ENCODE measurements at places on chromosomes 3 and 15.

- DNase-seq, result no peak
Observed at GRCh38 chr3:186966406-186966805, 36.1 kb downstream of the ST6GAL1 start.

DNA sequence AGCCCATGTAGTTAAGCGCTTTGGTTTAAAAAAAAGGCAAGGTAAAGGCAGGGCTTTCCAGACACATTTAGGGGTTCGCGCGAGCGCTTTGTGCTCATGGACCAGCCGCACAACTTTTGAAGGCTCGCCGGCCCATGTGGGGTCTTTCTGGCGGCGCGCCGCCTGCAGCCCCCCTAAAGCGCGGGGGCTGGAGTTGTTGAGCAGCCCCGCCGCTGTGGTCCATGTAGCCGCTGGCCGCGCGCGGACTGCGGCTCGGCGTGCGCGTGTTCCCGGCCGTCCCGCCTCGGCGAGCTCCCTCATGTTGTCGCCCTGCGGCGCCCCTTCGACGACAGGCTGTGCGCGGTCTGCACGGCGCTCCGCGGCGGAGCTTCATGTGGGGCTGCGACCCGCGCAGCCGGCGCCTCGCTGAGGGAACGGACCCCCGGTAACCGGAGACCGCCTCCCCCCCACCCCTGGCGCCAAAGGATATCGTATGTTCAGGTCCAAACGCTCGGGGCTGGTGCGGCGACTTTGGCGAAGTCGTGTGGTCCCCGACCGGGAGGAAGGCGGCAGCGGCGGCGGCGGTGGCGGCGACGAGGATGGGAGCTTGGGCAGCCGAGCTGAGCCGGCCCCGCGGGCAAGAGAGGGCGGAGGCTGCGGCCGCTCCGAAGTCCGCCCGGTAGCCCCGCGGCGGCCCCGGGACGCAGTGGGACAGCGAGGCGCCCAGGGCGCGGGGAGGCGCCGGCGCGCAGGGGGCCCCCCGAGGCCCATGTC lies 927 bp downstream of the SMAD6 start:
- DNase-seq, result no peak

GRCh38 chr3:197012540-197012883 lies 17.1 kb downstream of the MELTF start:
- no peak for DNase-seq

DNA sequence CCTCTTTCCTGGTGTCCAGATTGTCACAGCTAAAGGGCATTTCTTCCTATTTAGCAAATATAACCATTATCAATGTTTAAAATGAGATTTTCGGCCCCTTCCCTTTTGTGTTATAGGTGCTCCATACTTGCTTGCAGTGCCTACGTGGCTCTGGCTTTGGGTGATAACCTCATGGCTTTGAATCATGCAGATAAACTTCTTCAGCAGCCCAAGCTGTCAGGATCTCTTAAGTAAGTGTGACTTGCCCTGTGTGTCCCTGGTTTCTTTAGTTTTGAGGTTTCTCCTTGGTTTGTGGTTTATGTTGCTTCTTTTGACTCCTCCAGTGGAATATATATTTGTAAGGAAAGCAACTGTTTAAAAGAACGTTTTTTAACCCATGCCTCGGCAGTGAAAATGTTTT lies 58.5 kb upstream of the TRIM71 start:
- no peak for DNase-seq

GRCh38 chr15:90161950-90162361 lies 39.2 kb upstream of the SEMA4B start:
- DNase-seq, result no peak

GRCh38 chr3:12049675-12050074 lies 45.5 kb downstream of the SYN2 start:
- no peak for DNase-seq

DNA sequence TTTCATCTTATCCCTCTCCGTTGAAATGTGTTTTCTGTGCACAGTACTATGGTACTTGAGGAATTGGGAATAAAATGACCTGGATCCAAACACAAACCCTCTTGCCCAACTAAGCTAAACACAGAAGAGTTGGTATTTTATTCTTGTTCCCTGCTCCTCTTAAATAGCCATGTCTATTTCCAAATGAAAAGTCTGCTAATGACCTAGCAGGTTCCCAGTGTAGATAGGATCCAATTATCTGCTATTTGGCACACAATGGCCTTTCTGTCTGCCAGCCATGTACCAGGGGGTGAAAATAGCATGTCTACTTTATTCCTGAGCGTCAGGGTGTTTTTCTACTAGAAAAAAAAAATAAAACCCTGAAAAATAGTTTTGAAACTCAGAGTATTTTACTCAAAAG lies 657.0 kb upstream of the NAALADL2 start:
- no peak for DNase-seq

DNA sequence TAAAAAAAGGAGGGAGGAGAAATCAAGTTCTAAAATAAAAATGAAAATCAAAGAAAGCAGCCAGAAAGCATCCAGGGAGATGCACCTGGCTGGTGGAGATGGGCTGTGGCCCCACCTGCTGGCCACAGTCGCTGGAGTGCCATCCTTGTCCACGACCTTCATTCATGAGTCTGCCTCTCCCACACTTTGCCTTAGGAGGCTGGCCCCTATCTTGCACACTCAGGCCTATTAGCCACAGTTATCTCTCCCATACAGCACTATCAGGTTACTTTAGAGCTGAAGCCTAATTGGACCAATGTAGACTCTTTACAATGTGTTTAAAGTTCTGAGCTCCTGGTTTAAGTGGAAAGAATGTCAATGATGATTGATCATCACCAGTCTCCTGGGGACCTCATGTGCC lies 392.0 kb upstream of the RORA start:
- no peak for DNase-seq

- DNase-seq, result no peak
Observed at GRCh38 chr15:48962662-48963523, 826 bp downstream of the SHC4 start.

- no peak for DNase-seq
Observed at GRCh38 chr3:72036899-72037298, 252.0 kb upstream of the PROK2 start.

DNA sequence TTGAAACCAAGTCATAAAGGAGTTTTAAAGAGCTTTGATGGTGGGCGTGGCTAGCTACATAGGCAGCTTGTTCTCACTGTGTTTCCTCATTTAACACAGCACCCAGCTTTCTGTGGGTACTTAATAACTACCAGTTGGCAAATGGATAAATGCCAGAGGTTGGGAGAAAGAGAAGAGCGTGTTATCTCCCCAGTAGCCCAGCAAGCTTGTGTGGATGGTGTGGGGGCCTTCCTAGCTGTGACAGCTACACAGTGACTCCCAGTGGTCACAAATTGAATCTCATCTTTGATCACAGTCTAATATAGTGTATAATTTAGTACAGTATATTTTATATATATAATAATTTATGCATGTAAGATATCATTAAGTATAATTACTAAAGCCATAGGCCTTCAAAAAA lies 984.1 kb downstream of the EPHA3 start:
- no peak for DNase-seq

- no peak for DNase-seq
Observed at GRCh38 chr3:36259580-36259979, 120.7 kb upstream of the STAC start.

GRCh38 chr15:62449638-62450037 lies 284.6 kb upstream of the C2CD4B start:
- DNase-seq, result no peak

DNA sequence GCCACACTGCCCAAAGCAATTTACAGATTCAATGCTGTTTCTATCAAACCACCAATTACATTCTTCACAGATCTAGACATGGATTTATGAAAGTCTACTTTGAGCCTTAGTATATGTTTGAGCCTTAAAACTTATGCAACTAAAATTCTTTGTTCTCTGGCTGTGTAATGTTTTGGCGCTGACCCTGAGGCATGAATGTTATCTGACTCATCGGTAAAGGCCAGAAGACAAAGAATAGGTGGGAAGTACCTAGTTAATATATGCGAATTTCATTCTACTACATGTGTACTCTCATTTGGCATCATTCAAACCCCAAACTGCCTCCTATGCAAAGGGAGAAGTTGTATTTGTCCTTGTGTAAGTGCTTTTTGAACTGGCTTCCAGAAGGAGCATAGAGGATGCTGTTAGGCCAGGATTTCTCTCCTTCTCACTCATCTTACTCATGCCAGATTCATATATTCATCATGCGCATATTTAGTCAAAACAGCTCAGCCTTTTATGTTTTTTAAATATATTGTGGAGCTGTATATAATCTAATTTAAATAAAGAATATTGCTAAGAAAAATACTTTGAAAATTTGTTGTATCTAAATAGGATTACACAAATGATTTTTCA lies 204.2 kb downstream of the NFKBIZ start:
- no peak for DNase-seq

DNA sequence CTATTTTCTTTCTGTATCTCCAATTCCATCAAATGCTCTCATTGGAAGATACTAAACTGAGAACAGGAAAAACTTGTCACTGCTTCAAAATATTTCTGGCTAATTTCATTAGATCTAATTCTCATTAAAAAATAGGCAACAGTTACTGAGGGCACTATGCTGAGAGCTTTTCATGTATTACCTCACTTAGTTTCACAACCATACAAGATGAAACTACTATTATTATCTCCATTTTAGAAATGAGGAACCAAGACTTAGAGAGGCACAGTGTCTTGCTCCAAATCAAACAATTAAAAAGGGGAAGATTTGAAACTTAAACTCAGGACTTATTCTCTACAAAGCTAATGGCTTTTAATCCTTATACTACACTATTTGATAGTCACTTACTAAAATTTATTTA lies 7.2 kb upstream of the OTOL1 start:
- no peak for DNase-seq

DNA sequence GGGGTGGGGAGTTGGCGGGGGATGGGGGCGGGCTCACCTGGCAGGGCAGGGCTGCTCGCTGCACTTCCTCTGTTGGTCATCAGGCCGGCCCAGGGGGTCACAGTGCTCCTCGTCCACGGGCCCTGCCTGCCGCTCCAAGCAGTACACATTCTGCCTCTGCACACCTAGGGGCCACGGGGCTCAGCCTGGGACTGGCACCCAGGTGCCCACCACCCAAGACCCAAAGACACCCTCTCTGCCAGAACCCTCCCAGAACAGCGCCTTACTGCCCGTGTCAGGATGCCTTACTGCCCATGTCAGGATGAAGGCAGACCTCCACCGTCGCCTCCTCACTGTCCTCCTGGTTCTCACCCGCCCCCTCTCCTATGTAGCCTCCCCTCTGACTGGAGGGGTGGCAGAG lies 43.2 kb downstream of the ADAMTS7 start:
- DNase-seq, result no peak

- DNase-seq, result no peak
Observed at GRCh38 chr3:111650378-111651275, 55.5 kb upstream of the ZBED2 start.

DNA sequence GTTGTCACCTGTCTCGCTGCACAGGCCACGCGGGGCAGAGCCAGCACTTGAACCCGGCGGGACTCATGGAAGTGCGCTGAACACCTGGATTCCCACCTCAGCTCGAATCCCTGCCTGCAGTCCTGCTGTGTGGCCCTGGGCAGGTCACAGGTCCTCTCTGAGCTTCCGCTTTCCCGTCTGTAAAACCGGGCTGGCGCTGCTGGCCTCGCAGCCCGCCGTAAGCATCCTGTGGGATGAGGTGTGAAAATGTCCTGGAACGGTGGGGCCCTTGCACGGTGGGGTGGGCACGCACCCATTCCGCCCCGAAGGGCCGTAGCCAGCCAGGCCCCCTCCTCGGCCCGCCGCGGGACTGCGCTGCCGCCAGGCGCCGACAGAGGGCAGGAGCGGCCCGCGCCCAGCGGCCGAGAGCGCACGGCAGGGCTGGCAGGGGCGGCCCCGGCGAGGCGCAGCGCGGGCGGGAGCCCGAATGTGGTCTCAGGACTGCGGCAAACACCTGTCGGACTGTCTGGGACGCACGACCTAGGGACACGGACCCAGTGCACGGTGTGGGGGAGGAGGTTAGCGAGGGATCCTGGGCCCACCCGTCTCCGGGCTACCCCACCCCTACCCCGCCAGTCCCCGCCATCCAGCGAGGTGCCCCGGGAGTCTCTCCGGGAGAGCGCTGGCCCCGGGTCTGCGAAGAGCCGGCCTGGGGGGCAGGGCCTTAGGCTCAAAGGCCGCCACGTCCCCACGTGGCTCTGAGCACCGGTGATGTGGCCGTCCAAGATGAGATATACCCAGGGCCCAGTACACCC lies 40.4 kb downstream of the DNAJB8 start:
- peak; percentile 31 for DNase-seq

- DNase-seq, result no peak
Observed at GRCh38 chr15:73751899-73752805, 999 bp downstream of the INSYN1 start.
